Activated CD4-positive, alpha-beta T cell treated with anti-CD3 and anti-CD28 coated beads, Interleukin-2, amount 10 ng/mL, durations not matched to agents 24 days and 14 days (primary cell): ENCODE measurements at places on chromosomes 2 and 18.
A peak's percentile ranks its signal among the peaks of the same experiment; 100 is the strongest.

GRCh38 chr18:46470714-46471113 is 186.3 kb downstream of the LOXHD1 start:
- H3K4me3 ChIP-seq = no peak overlapping the region
- peaks cover 2% of the 10 kb centered on the region for H3K27me3 ChIP-seq
- DNase-seq = no peak
- no peak overlapping the region for H3K27ac ChIP-seq
- peaks cover 9% of the 10 kb centered on the region for H3K4me1 ChIP-seq

DNA sequence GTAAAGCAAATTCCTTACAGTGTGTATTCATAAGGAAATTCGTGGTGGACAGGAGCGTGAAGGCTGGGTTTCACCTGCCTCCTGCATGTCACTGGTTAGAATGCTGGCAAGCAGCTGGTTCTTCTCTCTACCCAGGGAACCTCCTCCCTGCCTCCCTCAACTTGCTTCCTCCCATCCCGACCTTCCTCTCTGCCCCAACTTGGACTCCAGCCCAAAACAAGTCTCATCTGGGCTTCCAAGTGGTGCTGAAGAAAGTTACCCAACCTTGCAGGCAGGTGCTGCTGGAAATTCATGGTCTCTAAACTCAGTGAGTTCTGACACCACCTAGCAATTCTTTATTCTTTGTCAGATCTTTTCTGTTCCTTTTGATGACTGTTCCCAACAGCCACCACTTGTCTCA is 184.5 kb downstream of the BCL2 start:
- H3K36me3 ChIP-seq = peaks cover 29% of the 10 kb centered on the region
- H3K27ac ChIP-seq = no peak overlapping the region
- DNase-seq = no peak
- peaks cover 59% of the 10 kb centered on the region for H3K4me1 ChIP-seq

DNA sequence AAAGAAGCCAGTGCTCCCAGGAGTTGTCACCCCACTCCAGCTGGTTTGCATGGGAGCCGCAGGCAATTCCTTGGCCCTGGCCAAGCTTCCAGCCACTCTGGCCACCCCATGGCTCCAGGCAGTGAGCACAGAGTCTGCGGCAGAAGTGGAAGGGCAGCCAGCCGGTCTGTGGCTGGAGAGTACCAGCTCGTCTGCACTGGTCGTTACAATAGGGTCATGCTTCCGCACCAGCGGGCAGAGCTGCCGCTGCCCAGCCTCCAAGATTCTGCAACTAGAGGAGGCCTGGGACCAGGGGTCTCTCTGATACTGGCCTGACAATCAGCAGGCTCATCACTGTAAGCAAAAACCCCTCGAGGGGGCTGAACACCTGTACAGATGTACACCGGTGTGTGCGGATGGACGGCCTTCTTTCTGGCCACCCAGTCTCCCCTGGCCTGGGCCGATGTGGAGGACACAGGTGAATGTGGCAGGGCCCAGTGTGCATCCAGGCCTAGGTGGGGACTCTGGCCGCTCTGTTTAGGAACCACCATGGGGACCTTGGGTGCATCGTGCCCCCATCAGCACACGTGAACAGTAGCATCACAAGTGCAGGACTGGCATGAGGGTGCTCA is 51.9 kb upstream of the ODC1 start:
- peaks cover 31% of the 10 kb centered on the region for H3K27me3 ChIP-seq
- no peak overlapping the region for H3K27ac ChIP-seq
- no peak for DNase-seq

DNA sequence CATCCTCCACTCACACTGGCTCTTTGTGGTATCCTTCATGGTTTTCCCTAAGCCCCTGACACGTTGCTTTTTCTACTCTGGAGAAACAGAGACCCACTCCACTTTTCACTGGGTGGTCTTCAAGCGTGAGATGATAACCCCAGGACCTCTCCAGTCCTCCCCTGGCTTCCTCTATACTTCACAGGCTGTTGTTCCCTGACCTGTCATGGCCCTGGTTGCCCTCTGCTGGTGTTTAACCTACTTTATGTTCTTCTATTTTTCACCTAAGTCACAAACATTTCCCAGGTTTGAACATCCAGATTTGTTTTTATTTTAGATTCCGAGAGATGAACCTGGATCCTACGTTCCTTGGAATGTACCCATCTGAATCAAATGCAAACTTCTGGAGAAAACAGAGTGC is 84.5 kb downstream of the AOX1 start:
- no peak for DNase-seq
- H3K36me3 ChIP-seq = no peaks in the 10 kb centered on the region
- H3K27me3 ChIP-seq = no peaks in the 10 kb centered on the region
- no peak overlapping the region for H3K27ac ChIP-seq

DNA sequence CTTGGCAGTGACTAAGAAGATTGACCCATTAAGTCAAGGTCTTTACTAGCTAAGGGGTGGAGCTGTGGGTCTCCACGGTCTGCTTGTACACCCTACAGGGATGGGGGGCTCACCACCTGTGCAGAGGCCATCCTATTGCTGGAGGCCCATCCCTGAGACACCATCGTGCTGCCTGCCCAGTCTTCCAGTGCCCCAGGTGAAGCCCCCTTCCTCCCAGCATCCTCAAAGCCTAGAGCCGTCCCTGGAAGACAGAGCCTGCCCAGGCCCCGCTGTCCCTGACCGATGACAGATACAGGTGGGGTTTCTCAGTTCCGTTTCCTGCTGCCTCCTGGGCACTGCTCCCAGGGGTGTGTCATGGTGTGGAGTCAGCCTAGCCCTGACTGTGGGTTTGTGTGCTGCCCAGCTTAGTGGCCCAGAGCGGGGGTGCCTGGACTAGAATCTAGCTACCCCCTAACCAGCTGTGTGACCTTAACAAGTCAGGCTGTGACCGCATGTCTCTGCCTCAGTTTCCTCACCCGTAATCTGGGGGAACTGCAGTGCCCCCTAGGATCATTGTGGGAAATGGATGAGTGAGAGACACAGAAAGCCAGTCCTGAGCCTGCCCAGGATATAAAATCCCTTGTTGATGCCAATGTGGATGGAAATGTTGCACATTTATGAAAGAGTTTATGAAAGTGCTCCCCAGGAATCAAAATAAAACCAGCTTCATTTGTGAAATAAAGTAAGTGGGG is 2.0 kb downstream of the OTOS start:
- no peak for DNase-seq
- H3K27ac ChIP-seq = no peak overlapping the region
- peaks cover 21% of the 10 kb centered on the region for H3K4me1 ChIP-seq
- peaks cover 2% of the 10 kb centered on the region for H3K36me3 ChIP-seq

DNA sequence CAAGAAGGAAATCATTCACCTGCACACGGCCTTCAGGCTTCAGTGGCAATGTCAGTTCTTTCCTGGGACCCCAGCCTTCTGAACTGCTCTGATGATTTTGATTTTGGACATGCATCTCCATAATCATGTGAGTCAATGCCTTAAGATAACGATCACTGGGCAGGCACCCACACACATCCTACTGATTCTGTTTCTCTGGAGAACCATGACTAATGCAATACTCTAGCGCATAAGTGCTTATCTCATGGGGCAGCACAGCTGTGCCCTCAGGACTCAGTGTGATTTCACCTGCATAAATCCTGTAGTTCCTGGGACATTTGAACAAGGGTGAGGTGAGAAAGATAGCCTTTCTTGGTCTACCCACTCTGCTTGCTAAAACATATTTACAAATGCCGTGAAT is 144.6 kb downstream of the AKAIN1 start:
- no peaks in the 10 kb centered on the region for H3K36me3 ChIP-seq
- DNase-seq = no peak
- H3K4me3 ChIP-seq = no peak overlapping the region

DNA sequence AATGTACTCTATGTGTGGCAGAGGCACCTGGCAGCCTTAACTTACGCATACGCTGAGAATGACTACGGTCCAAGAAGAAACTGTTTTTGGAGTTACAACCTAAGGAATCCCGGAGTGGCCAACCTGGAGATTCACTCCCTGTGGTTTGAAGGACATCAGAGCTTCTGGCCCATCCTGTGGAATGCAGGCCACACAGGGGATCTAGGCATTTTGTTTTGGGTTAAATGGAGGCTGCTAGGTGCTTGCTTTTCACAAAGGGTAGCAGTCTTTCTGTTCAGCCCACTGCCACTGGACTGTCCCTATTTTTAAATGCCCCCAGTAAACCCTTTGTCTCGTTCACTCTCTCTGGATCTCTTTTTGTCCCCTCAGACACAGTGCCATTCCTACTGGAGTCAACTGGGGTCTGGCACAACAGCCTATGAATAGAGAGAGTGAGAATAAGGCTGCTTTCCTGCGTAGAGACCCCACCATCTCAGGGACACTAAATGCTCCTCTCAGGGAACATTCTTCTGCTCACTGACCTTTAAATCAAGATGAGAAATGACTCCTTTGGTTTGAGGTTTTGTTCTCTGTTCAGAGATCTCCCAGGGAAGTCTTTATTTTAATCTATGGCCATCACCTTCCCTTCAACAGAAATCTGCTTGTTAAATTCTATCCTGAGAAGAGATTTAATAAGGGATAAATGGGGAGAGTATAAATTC is 124.9 kb downstream of the B3GNT2 start:
- H3K27ac ChIP-seq = peak overlapping the region; percentile 29
- H3K27me3 ChIP-seq = no peaks in the 10 kb centered on the region
- H3K36me3 ChIP-seq = peaks cover 3% of the 10 kb centered on the region
- peaks cover 12% of the 10 kb centered on the region for H3K4me1 ChIP-seq
- no peak overlapping the region for H3K4me3 ChIP-seq
- no peak for DNase-seq

DNA sequence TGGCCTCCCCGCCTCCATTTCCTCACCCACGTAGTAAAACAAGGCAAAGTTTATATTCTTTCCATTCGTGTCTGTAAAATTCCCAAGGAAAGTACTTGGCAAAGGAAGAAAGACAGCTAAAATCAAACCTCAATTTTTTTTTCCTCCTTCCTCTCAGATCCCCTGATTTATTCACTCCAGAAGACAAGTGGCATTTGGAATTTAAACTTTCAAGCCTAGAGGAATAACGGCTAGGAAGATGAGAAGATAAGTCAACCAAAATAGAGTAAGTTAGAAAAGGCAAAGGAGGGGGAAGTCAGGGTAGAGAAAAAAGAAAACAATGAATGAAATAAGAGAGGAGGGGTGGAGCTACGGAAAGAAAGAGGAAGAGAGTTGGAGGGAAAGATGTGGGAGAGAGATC is 198.9 kb upstream of the PIK3C3 start:
- no peaks in the 10 kb centered on the region for H3K36me3 ChIP-seq
- H3K4me1 ChIP-seq = no peaks in the 10 kb centered on the region
- no peak overlapping the region for H3K27ac ChIP-seq
- no peaks in the 10 kb centered on the region for H3K27me3 ChIP-seq
- H3K4me3 ChIP-seq = no peak overlapping the region

GRCh38 chr2:24970483-24971285 is 1.1 kb downstream of the DNAJC27 start:
- H3K4me1 ChIP-seq = peaks cover 13% of the 10 kb centered on the region
- no peaks in the 10 kb centered on the region for H3K27me3 ChIP-seq
- DNase-seq = no peak
- H3K27ac ChIP-seq = peak overlapping the region; percentile 100

GRCh38 chr2:65820454-65820853 is 388.1 kb upstream of the SPRED2 start:
- no peak overlapping the region for H3K4me3 ChIP-seq
- no peaks in the 10 kb centered on the region for H3K36me3 ChIP-seq
- H3K27me3 ChIP-seq = no peaks in the 10 kb centered on the region
- H3K27ac ChIP-seq = no peak overlapping the region
- DNase-seq = no peak
- H3K4me1 ChIP-seq = no peaks in the 10 kb centered on the region

- peaks cover 6% of the 10 kb centered on the region for H3K4me1 ChIP-seq
- no peak overlapping the region for H3K27ac ChIP-seq
- H3K4me3 ChIP-seq = no peak overlapping the region
- DNase-seq = no peak
These were observed 32.9 kb downstream of the CYP27C1 start for GRCh38 chr2:127187081-127187775.

DNA sequence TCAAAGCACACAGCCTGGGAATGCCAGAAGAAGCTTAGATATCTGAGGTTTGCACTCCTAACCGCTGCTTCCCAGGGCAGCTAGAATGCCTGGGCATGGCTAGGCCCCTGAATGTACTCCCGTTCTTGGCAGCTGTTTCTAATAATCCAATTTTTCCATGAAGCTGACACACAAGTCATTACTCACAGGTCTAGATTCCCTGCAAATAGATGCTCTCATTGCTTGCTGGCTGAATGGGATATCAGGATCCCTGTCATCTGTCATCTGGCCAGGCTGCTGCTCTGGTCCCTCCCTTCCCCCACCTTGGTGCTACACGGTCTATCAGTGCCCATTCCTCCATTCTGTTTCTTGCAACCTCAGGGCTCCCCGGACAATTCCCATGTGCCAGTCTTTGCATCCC is 40.7 kb upstream of the TEX51 start:
- H3K4me3 ChIP-seq = no peak overlapping the region
- no peak for DNase-seq
- peaks cover 6% of the 10 kb centered on the region for H3K27me3 ChIP-seq
- no peaks in the 10 kb centered on the region for H3K4me1 ChIP-seq

GRCh38 chr2:98715812-98716451 is 15.0 kb downstream of the MGAT4A start:
- peaks cover 47% of the 10 kb centered on the region for H3K36me3 ChIP-seq
- H3K27me3 ChIP-seq = no peaks in the 10 kb centered on the region
- no peak for DNase-seq
- H3K4me3 ChIP-seq = no peak overlapping the region
- peaks cover 63% of the 10 kb centered on the region for H3K4me1 ChIP-seq

DNA sequence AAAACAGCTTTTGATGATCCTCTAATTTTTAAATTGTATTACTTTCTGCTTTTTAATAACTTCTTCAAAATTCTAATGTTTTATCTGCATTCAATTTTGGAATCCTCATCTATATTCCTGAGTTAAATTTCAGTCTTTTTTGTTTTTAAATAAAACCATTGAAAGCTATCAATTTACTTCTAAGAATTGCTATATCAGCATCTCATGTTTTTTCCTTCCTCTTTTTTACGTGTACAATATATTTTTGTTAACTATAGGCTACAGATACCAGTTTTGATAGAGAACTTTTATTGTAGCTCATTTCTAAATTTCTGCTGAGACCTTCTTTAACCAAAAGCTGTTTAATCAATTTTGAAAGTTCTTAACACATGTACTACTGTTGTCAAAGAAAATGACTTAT is 84.5 kb downstream of the SS18 start:
- H3K27me3 ChIP-seq = no peaks in the 10 kb centered on the region
- no peak for DNase-seq
- H3K36me3 ChIP-seq = peaks cover 5% of the 10 kb centered on the region
- no peak overlapping the region for H3K27ac ChIP-seq
- H3K4me1 ChIP-seq = no peaks in the 10 kb centered on the region
